ENCODE measurements at places on chromosomes 3 and 15. TPM values are rescaled to one million over a fixed set of nuclear protein-coding genes. Genes with fewer than 3 reads are reported as not detected.

The PLOD2 gene
- total RNA-seq = 345 TPM

The SLC30A4 gene
- 18.6 TPM for total RNA-seq

The CPA3 gene
- total RNA-seq = not detected

The ARGFX gene
- total RNA-seq = not detected

The RCCD1 gene
- total RNA-seq = 9.8 TPM
